ENCODE measurements at places on chromosomes 13 and 19.

GRCh38 chr13:67946131-67946530 is 716.0 kb upstream of the PCDH9 start:
- no peak for DNase-seq

DNA sequence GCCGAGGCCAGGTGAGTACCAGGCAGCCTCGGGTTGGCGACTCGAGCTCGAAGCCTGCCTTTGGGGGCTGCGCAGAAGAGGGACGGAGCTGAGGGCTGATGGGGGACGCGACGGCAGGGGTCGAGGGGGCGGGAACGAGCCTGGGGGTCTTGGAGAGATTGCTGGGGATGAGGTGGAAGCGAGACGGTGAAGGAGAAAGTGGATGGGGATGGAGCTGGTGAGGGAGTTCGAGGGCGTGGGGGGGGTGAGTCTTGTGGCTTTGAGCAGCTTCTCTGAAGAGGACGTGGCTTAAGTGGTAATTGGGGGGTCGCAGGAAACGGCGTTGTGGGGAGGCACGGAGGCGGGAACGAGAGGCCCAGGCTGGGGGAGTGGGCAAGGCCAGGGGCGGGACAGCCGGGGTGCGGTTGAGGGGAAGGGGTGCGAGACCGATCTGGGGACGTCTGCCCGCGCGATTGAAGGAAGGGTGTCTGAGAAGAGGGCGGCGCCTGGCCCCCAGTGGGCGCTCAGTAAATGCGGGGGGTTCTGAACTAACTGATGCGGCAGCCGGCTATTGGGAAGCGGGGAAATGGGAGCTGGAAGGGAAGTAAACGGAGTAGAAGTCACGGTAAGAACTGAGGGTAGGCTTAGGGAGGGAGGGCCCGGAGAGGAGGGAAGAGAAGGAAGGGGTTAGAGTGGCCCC is 426 bp downstream of the MYO9B start:
- peak; percentile 64 for DNase-seq

DNA sequence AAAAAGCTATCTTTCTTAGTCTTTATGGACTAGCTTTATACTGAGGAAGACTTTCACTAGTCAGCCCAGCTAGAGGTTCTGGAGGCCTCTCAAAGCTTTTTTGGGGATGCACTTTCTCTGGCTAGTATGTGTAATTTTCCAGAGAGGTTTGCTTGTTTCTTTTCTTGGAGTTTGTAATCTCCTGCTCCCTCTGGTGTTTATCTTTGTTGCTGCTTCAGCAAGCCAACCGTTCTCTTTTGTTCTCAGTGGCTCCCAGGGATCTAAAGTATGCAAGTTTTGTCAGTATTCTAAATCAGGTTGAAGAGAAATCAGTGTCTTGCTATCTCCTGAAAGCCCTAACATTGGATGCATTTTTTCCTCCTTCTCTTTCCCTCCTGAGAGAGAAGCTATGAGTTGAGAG is 121.1 kb upstream of the MYO16 start:
- DNase-seq: peak; percentile 37

- peak; percentile 93 for DNase-seq
Observed at GRCh38 chr19:50724522-50725217, 1.5 kb downstream of the CLEC11A start.

DNA sequence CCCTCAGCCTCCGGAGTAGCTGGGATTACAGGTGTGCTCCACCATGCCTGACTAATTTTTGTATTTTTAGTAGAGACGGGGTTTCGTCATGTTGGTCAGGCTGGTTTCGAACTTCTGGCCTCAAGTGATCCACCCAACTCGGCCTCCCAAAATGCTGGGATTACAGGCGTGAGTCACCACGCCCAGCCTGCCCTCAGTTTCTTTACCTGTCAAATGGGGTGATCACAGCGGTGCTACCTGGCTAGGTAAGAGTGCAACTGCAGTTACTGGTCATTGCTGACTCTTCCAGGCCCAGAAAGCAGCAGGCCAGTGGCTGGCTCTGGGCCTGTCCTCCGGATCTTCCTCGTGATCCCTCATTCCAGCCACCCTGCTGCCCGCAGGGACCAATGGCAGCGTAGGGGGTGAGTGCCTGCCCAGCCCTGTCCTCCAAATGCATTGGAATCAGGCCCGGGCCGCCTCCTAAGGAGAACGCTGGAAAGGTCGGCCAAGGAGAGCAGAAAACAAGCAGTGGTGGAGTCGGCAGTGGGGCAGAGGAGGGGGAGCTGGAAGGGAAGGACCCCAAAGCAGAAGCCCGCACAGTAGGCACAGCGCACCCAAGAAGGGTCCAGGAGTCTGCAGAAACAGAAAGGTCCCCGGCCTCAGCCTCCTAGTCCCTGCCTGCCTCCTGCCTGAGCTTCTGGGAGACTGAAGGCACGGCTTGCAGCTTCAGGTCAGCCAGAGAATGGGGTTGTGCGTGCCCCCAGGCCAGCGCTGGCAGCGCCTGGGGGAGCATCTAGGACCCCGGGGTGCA is 1.8 kb upstream of the SLC27A1 start:
- no peak for DNase-seq

- DNase-seq: no peak
Observed at GRCh38 chr13:76329004-76329403, 557.2 kb downstream of the KCTD12 start.

GRCh38 chr19:21202865-21203494 is 61.1 kb downstream of the ZNF431 start:
- peak; percentile 61 for DNase-seq

- no peak for DNase-seq
Observed at GRCh38 chr19:15297416-15298224, 34.7 kb downstream of the BRD4 start.

DNA sequence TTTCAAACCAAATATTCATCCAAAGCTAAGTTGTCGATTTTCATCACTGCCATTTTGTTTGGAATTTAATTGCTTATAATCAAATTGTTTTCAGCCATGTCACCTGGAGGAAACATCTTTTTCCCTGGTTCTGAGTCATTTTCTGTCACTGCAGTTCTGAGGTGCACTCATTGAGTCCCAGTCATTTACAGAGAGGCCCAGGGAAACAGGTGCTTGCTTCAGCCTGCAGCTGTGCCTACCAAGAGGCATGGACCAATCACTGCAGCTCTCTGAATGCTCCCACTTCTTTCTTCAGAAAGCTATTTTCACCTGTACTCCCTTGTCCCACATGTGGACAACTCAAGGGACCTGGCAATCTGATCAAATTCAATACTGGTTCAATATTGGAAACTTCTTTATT is 308.1 kb downstream of the COG6 start:
- DNase-seq: no peak

Data from CD4-positive, alpha-beta T cell treated with Interleukin-12 subunit alpha and Interleukin-12 subunit beta, for 1 hour (primary cell).